Activated T-helper 2 cell treated with anti-CD3 and anti-CD28 coated beads, Interferon-gamma antibody, Interleukin-2, Interleukin-4, amounts not matched to agents 10 μg/mL and 5 μg/mL and 100 μg/mL, durations not matched to agents 14 hours and 24 hours and 36 hours (primary cell): ENCODE measurements at places on chromosomes 4 and X.

DNA sequence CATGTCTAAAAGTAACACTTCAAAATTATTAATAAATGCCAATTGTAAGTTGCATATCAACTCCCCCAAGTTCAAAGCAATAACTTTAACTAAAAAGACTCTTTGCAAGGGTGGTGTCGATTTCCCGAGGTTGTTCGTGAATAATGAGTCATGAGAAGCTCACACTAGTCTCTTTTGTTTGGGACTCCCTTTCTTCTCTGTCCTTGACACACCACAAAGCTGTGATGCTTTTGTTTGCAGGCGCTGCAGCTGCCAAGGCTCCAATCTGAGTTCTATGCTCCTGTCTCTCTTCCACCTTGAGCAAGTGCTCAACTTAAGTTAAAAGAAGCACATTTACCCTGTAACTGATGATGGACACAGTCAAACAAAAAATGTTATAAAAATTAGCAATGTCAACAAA is 65.9 kb downstream of the FAT1 start:
- no peak for DNase-seq

DNA sequence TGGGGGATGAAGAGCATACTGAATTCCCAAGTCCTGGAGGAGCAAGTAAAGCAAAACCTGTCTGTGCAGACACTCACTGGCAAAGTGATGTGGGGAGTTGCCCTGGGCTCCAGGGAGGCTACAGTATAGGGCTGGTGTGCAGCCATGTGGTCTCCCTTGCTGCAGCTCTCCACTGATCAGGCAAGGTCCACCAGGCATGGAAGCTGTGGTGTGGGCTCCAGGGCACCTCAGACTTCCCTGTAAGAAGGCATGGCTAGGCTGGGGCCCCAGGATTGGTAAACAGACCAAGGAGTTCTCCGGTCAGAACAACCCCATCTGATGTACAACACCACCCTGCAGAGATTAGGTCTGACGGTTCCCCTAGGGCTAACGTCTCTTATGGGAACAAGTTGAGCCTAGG is 241.9 kb upstream of the NDST4 start:
- DNase-seq, result no peak

GRCh38 chrX:26286836-26287235 is 70.9 kb downstream of the MAGEB5 start:
- DNase-seq, result no peak

DNA sequence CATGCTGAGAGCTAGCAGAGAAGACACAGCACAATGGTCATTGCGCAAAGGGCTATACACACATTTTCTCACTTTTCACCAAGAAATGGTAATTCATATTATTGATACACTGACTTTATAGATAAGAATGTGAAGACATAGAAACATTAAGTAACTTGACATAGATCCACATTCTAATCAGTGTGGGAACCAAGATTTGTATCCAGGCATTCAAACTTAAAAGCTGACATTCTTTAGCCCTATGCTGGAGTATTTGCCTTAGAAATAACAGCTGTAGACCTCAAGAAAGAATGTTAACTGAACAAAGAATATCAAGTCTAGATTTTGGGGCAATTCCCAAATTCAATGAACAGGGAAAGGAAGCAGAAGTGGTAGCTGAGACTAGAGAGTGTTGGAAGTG is 384.8 kb downstream of the IL15 start:
- DNase-seq, result no peak

DNA sequence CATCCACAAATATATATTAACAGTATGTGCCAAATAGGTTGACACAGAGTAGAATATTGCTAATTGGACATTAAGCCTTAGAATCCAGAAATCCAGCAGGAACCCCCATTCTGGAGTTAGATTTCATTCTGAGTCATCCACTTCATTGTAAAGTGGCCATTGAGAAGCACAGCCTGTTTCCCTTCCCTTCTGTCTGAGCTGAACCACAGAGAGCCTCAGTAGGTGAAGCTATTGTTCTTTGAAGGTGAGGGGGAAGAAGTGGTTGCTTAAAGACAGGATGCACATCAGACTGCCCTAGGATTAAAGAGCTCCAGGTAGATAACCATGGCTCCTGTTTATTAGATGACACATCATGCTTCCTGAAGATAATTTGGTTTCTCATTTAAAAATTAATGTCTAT is 30.6 kb upstream of the MCF2 start:
- DNase-seq, result no peak

DNA sequence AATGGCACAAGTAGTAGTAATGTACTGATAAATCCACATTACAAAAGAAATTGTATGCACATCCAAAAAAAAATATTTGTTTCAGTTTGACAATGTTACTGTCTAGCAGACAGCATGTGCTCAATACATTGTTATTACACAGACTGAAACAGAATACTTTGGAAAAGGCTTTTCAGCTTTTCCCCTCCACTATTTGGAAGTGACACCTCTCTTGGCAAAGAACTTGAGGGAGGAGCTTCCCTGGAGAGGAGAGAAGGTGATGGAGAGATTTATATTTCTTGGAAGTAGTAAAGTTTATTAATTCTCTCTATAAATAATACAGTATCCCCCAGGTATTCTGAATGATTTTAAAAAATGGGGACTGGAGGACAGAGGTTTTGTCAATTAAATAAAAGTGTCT is 131.8 kb downstream of the SCFD2 start:
- no peak for DNase-seq

DNA sequence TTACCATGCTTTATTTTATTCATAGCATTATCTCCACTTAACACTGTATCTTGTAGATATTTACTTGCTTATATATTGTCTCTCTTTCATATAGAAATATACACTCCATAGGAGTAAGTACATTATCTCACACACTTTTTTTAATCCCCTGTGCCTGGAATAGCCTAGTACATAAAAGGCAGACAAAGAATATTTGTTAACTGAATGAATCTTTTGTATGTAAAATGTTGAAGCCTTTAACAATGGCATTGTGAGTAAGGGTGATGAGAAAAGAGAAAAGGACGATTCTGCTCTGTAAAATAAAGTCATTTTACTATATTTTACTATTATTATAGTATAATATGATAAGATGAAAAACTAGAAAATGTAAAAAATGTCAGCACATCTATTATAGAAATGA is 97.7 kb upstream of the PDHA2 start:
- DNase-seq, result no peak

DNA sequence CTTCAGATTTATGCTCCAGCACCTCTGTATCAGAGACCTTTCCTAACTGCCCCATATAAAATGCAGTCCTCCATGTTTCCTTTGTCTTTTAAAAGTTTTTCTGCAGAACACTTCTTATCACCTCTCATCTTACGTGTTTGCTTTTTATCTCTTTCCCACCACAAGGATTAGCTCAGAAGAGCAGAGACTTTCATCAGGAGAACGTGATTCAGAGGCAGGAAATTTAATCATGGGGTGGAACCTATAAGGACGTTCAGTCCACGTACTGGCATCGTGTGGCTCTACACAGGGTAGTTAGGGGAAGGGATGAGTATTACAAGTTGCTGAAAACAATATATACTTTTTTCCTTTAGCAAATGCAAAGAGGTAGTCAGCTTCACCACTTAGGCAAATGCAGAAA is 98.7 kb downstream of the SORBS2 start:
- DNase-seq, result no peak

GRCh38 chr4:6471307-6472007 is 957 bp downstream of the PPP2R2C start:
- DNase-seq, result no peak

DNA sequence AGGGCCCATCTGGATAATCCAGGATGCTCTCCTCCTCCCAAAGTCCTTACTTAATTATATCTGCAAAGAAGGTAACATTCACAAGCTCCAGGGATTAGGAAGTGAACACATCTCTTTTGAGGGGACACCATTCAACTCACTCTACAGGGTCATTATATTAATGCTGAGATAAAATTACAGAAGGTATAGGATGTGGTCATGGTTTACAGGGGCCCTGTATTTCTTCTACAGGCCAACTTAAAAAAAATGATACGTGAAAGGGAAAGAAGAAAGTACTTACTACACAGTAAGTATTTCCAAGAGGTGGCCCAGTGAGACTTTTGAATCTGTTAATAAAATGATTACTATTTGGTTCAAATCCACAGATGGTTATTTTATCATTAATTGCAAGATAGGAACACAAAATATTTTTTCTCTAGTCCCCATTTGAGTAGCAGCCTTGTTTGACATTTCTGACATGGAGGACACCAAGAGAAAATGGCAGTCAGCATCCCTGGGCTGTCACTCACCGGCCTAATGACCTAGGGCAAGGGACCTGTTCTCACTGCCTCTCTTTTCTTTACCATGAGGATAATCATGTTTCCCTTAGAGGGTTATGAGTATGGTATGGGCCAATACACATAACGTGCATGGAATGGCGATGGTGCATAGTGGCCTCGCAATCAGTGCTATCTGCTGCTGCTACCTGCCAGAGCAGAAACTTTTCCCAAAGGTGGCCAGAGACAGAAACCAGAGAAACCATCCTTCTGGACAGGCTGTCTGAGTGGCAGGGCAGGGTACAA is 140.5 kb downstream of the PTTG2 start:
- no peak for DNase-seq

GRCh38 chr4:20362148-20362547 is 110.4 kb downstream of the SLIT2 start:
- no peak for DNase-seq

DNA sequence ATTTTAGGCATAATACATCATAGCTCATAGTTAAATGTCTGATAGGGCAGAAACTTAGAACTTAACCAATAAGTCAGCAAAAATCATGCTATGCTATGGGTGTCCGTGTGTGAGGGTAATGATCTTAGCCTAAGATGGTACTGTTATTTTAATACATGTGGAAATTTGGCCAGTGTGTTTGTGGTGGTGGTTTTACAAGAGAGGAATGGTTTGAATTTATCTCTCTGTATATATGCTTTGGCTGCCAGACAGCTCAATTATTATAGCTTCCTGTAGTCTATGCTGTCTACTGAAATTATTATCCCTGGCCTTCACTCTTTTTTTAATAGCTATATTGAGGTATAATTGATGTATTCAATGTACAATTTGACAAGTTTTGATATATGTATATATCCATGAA is 21.3 kb downstream of the ZNF330 start:
- DNase-seq, result no peak

DNA sequence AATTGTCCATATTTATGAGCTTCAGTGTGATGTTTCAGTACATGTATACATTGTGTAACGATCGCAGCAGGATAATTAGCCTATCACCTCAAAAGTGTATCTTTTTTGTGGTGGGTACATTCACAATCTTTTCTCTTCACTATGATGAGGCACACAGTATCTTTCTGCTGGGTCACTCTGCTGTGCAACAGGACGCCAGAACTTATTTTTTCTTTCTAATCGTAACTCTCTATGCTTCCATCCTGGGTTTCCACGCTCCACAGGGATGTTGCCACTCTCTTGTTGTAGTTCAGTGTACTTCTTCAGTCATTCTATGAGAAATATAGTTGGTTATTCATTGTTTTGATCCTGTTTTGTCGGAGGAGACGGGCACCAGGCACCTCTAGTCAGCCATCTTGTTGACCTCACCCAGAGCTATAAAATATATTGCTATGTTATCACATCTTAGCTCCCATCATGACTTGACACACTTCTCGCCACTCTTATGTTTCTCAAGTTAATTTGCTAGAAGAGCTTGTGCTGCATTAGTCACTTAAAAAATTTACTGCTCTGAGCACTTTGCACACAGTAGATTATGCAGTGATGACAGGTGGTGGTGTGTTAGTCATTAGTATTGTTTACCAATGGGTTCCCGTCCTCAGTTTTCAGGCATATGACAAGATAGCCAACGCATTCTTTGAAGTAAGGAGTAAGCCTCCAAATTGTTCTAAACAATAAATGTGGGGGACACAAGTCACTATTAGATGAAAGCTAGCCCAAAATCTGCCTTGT is 1002.7 kb upstream of the PCDH7 start:
- DNase-seq, result no peak

- DNase-seq, result no peak
Measured at GRCh38 chrX:153642655-153643430, 4.2 kb upstream of the DUSP9 start.

- DNase-seq, result no peak
Measured at GRCh38 chr4:178462710-178463109, 1020.5 kb upstream of the AGA start.

DNA sequence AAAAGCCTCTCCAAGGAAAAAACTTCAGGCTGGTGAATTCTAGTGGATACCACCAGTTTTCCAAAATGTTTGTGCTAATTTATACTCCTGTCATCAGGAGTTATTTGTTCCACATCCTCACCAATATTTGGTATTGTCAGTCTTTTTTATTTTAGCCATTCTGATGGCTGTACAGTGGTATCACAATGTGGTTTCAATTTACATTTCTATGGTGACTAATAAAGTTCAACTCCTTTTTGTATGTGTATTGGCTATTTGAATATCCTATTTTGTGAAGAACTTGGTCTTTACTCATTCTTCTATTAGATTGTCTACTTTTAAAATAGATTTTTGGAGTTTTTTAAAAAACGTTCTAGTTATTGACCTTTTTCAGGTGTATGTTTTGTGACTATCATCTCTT is 33.0 kb upstream of the FRAS1 start:
- DNase-seq, result no peak

- DNase-seq, result no peak
Measured at GRCh38 chr4:23720556-23720955, 169.3 kb downstream of the PPARGC1A start.

GRCh38 chr4:5142726-5143125 is 91.4 kb downstream of the STK32B start:
- DNase-seq, result no peak

DNA sequence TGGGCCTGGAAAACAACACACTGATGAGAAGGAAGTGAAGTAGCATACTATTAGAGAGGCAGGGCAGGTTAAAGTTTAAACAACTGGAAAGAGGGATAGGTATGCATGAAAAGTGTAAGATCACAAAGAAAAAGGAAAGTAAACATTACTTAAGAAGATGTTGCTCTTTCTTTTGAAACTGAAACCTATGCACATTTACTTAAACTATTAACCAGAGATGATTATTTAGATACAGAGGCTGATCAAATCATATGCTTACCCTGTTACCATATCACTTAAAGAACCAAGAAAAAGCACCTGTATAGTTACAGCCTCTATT is 37.8 kb downstream of the NAP1L5 start:
- no peak for DNase-seq

- DNase-seq, result no peak
Measured at GRCh38 chrX:24870143-24870542, 145.6 kb downstream of the ARX start.

DNA sequence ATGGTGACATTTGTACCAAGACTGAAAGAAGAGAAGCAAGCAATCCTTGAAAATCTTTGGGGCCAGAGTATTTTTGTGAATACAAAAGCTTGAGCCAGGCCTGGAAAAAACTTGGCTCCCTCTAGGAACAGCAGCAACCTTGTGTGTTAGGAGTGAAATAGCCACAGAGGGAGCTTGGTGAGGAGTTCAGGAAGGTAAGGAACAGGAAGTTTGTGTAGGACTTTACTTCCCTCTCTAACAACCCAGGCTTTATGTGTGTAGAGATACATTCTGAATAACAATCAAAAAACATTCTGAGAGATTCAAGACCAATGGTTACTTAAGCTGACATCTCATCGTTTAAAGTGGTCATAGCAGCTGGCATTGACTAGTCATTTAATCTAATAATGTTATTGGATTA is 668.5 kb downstream of the PCDH18 start:
- DNase-seq, result no peak

- DNase-seq, result no peak
Measured at GRCh38 chr4:187077744-187078401, 354.2 kb upstream of the FAT1 start.

GRCh38 chr4:173507471-173508385 is 22.3 kb downstream of the HAND2 start:
- DNase-seq, result no peak
